ENCODE measurements at places on chromosomes 13 and 19.

GRCh38 chr19:2774083-2774679 is 8.9 kb downstream of the SGTA start:
- DNase-seq = no peak

DNA sequence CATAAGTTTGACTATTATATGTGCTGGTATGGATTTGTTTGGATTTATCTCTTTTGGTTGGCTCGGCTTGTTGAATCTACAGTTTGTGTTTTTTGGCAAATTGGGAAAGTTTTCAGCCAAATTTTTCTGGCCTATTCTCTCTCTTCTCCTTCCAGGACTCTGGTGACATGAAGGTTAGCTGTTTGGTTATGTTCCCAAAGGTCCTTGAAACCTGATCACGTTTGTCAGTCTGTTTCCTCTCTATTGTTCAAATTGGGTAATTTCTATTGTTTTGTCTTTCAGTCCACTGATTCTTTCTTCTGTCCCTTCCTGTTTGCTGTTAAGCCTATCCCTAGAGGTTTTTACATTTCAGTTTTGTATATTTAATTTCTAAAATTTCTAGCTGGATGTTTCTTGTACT is 81.5 kb upstream of the SHISA2 start:
- DNase-seq = no peak

GRCh38 chr13:103815619-103816018 is 749.4 kb upstream of the SLC10A2 start:
- DNase-seq = peak; percentile 27

- DNase-seq = no peak
Observed at GRCh38 chr19:18388100-18388959, 2.4 kb downstream of the GDF15 start.

- no peak for DNase-seq
Observed at GRCh38 chr19:34487651-34488051, 6.1 kb downstream of the WTIP start.

GRCh38 chr13:42333613-42334328 is 61.8 kb downstream of the AKAP11 start:
- DNase-seq = peak; percentile 53

DNA sequence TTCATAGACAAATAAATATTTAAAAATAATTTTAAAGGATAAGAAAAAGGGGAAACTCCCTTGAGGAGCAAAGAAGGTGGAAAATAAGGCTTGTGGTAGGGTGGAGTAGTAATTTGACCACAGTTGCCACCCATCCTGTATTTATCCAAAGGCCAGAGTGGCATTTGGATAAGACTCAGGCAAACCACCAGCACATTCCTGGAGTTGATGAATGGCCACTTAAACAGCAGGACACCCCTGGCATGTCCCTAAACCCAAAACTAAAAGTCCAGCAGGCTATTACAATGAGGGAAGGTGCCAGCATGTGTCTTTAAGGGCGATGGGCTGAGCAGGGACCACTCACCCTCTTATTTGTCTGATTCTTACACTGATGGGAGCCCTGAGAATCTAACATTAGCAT is 9.8 kb upstream of the FRY start:
- DNase-seq = peak; percentile 45

- peak; percentile 95 for DNase-seq
Observed at GRCh38 chr13:83065108-83065507, 817.2 kb downstream of the SLITRK1 start.

DNA sequence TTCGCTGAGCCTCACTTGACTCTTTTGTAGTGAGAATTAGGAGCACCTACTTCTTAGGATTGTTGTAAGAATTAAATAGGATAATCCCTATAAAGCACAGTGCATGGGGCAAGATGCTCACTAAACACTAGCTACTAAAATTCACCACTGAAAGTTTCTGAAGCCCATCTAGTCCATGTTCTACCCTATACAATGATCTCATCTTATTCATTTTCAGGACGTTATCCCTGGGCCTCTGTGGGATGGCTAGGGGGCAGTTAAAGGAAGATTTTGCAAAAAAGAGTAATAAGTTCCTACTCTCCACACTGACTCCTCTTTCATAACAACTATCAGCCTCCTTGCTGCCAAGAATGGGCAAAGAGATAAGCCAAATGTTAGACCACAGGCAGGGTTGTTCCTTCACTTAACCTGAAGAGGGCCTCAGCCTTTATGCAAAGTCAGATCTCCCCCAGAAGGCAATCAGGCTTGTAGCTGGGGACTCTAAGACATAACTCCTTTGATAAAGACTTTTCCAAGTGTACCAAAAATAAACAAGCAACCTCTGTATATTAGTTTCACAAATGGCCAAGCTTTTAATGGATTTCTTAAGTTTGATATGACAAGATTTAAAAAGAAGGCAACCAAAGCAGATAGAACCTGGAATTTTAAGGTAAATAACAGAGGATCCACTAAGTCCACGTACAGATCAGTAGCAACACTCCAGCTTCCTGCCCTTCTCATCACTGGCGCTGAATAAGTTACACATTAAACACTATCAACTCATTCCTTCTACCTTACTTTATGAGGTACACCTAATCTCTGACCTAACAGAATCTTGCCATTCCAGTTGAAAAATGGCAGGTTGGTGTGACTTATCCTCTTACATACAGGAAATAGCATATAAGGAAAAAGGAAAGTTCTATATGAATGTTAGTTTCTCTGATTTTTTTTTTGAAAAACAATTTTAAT is 44.4 kb downstream of the ELF1 start:
- DNase-seq = peak; percentile 50

GRCh38 chr19:609004-609346 is 19.3 kb downstream of the HCN2 start:
- peak; percentile 58 for DNase-seq

- peak; percentile 31 for DNase-seq
Observed at GRCh38 chr13:33348366-33348765, 62.8 kb upstream of the STARD13 start.

DNA sequence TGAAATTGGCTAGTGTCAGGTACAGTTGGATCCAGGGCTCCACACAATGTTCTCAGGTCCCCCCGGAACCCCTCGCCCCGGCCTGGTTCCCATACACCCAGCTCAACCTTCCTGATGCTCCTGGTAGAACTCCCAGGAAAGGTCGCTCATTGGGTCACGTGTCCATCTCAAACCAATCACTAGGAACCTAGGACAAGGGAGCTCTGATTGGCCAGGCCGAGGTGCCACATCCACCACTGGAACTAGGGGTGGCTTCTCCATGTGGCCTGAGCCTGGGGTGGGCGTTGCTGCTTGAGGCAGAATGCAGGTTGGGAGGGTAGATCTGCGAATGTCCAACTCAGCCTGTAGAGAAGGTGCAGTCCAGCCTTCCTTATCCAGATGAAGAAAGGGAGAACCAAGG is 6.9 kb upstream of the MEF2B start:
- DNase-seq = no peak

DNA sequence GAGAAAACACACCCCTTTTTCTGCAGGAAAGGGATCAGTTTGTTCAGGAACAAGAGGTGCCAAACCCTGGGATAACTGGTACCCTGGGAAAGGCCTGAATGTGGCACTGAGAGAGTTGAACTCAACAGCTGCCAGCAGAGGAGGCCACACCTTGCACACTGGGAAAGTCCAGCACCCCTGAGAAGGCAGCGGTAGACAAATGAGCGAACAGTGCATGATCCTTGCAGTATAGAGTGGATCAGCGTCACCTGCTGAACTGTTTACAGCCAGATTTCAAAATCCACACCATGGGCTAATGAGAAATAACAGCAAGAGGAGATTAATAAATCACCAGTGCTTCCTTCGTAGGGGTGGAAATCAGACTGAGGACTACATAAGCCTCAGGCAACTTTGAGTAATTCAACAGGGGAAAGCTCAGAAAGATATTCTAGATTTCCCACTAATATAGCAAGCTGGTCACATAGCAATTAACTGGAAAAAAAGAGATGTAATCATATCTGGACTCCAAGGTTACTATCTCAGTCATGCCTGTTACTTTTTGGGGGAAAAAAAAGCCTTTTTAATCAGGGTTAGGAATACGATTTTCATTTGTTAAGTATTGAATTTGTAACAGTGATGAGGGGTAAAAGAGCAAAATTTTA is 52.0 kb downstream of the DCT start:
- DNase-seq = no peak

DNA sequence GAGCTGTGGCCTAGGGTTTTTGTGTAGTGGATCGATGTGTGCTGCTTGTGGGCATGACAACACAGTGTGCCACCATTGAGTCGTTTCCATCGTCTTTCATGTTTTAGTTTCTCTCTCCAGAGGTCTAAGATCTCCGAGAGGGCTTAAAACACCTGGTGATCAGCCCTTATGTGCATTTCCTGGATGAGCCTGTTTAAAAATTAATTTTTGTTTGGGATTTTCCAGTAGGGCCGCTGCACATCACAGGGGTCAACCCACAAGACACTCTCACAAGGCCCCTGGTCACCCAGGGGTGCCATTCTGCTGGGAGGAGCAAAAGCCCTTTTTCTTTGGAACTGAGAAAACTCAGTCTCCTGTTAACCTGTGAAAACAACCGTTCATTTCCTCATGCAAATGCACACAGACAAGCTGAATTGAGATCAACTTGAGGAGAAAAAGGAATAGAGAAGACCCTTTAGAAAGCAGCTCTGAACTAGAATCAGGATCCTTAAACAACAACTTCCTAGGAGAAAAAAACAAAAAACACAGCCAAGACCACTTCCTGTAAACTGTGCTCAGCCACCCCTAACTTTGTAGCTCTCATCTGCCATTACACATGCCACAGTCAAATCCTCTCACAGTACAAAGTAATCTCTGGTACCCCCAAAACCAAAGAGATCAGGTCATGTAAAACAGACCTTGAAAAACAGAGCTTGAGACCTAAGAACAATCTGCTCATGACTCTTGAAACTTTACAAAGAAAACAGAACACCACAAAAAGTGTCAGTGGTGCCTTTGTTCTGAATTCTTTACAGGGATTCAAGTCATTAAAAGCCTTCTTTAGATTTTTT is 8.3 kb upstream of the MTRF1 start:
- DNase-seq = no peak

DNA sequence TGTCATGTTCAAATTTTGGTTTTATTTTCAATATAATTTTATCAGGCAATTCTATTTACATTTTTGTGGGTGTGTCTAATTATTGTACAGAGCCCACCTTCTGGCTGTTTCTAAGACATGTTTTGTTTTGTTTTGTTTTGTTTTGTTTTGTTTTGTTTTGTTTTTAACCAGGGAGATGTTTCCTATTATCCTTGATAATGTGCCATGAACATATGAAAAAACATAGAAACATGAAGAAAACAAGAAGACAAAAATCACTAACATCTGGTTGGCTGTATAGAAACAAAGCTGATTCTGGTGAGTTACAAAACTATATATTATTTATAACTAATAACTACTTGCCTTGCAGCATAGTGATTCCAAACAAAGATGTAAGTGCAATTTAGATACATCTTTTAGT is 128.1 kb upstream of the TRPC4 start:
- DNase-seq = no peak

DNA sequence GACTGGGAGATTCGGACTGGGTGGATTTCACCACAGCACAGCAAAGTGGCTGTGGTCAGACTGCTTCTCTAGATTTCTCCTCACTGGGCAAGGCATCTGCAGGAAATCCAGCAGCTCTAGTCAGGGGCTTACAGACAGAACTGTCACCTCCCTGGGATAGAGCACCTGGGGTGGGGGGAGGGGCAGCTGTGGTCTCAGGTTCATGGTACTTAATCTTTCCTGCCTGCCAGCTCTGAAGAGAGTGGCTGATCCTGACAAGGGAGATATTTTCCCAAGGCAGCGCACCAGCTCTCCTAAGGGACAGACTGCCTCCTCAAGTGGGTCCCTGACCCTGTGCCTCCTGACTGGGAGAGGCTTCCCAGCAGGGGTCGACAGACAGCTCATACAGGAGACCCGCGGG is 212.8 kb upstream of the KLF12 start:
- no peak for DNase-seq

- DNase-seq = peak; percentile 89
Observed at GRCh38 chr13:112931028-112931934, 37.7 kb upstream of the MCF2L start.

DNA sequence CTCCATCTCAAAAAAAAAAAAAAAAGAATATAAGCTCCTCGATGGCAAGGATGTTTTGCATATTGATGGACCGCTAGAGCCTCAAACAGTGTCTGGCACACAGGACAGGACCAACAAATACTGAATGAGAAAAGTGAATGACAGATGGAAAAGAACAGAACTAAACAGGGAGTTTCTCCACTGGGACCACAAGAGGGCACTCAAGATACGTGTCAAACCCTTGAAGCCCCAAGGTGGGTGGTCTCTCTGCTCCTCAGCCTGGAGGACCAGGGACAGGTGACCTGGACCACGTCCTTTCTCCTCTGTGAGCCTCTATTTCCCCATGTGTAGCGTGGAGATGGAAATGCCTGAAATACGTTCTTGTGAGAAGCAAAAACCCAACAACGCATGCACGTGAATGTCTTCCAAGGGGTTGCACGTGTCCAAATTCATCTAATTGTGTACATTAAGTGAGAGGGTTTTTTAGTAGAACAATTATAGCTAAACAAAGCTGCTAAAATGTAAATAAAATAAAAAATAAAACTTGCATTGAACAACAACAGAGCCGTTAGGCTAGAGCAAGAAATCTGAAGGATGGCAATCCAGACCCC is 5.7 kb upstream of the CDC42EP5 start:
- peak; percentile 44 for DNase-seq

- no peak for DNase-seq
Observed at GRCh38 chr13:76630629-76631230, 255.5 kb downstream of the KCTD12 start.

GRCh38 chr19:44741258-44741731 is 7.2 kb upstream of the BCL3 start:
- no peak for DNase-seq

- DNase-seq = no peak
Observed at GRCh38 chr13:23769401-23769800, 119.8 kb downstream of the MIPEP start.

DNA sequence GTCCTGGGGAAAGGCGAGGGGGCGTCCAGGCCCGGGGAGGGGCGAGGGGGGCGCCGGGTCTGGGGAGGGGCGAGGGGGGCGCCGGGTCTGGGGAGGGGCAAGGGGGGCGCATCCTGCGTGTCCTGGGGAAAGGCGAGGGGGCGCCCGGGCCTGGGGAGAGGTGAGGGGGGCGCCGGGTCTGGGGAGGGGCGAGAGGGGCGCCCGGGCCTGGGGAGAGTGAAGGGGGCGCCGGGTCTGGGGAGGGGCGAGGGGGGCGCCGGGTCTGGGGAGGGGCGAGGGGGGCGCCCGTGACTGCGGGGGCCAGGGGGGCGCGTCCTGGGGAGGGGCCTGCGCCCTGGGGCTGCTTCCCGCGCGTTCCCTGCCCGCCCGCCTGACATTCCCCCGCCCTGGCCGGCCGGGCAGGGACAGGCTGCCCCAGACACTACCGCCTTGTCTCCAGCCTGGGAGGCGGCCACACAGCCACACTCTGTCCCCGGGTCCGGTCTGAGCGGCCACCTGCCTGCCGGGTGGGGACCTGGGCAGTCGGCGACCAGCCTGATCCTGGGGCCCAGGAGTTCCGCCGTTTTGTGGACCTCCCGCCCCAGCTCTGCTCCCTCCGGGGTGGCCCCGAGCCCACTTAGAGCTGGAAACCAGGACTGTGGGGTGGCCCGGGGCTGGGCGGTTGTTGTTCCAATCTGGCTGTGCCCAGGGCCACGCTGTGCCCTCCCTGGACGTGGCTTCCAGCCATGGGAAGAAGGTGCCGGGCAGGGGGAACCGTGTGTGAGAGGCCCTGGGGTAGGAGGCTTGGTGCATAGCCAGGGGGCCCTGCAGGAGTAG is 11.8 kb downstream of the PALM start:
- no peak for DNase-seq

Measured in LHCN-M2 (cell line).